ENCODE measurements at places on chromosomes 12 and 14.

DNA sequence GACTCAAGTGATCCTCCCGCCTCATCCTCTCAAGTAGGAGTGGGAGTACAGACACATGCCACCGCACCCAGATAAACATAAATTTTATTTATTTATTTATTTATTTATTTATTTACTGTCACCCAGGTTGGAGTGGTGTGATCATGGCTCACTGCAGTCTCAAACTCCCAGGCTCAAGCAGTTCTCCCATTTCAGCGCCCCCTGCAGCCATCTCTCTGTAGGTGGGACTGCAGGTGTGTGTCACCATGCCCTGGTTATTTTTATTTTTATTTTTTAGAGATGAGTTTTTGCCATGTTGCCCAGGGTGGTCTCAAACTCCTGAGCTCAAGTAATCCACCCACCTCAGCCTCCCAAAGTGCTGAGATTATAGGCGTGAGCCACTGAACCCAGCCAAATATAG, 33.2 kb upstream of the KIF21A start:
- DNase-seq: no peak

GRCh38 chr12:40827683-40828592, 135.7 kb downstream of the CNTN1 start:
- no peak for DNase-seq

DNA sequence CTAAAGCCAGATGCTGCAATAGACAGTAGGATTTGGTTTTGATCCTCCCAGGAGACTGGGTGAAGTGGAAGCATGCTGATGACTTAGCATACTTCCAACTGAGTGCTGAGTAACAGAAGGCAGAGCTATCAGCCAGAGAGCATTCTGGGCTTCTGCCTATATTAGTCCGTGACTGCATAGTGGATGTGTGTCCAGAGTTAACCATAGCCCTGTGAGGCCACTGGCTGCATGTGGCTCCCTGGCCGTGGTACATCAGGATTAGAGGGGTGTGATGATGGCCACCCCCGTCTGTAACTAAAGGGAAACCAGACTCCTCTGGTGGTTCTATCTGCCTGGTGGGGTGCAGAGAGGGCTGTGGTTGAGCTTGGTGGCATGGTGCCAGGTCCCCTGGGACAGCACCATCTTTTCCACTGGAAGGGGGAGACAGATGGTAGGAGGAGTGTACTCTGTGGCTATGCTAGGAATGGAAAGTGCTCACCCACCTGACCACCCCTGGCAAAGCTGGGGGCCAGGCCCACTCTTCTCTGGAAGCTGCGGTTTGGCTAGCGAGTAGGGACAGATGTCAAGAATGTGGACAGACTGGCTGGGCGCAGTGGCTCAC, 27.4 kb downstream of the ABCD4 start:
- peak; percentile 93 for DNase-seq

- DNase-seq: no peak
Observed at GRCh38 chr12:77608271-77608824, 222.3 kb upstream of the NAV3 start.

DNA sequence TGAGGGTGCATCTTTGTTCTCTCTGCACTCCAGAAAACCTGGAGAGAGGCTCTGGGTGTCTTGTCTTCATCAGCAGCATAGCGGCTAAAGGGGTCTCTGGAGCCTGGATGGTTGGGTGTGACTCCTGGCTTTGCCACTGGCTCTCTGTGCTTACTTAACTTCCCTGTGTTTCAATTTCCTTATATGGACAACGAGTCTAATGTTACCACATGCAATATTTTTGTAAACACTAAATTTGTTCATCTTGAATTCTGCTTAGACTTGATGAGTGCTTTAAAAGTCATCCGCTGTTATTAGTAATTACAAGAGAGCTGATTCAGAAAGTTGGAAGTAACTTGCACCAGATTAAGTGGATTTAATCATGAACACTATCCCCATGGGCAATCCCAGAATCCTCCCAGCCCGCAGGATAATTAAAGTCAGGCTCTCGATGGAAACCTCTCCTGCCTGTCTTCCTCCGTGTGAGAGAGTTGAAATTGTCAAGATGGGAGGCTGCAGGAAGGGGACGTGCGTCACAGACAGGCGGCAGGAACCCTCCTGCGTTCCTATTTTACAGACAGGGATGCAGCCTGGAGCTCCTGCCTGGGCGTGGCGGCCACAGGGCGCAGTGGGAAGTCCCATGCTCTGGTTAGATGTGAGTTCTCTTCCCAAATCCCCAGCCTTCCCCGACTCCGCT, 201.2 kb downstream of the TTC8 start:
- DNase-seq: peak; percentile 86

DNA sequence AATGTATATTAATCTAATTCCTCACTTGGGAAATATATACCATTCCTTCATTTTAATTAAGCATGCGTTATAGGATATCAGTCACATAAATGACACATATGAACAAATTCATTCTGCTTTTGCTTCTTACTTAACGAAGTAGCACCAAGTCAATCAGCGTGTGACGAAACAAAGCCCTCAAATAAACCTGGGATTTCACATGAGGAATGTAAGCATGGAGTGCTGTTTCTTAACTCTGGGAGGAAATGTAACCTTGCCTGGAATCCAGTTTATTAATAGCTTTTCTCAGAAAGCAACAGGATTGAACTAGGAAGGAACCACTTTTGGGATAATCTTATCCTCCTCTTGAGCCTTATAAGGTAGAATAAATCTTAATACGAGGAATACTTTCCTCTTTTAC, 72.0 kb downstream of the NIN start:
- DNase-seq: no peak

Data from osteoblast (primary cell).